ENCODE measurements at places on chromosomes 4 and X.

GRCh38 chrX:31297881-31298280, 226.0 kb upstream of the FTHL17 start:
- DNase-seq = no peak

GRCh38 chr4:148376151-148376550, 66.1 kb downstream of the NR3C2 start:
- DNase-seq = no peak

GRCh38 chr4:6925357-6925836, 15.8 kb downstream of the TBC1D14 start:
- DNase-seq = no peak

DNA sequence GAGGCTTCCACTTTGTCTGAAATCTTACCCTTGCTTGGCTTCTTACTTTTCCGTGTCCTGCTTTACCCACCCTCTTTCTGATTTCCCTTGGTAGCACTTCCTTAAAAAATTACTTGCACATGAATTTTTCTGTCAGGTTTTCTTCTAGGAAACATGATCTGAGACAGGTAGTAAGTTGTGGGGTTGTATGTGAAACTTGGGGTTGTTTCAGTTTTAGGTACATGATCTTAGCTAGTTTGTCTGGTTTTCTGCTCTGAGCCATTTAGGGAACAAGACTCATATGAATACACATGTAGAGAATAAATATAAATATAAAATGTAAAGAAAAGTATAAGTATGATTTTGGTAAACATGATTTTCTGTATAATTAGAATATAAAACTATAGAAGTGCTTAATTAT, 17.4 kb upstream of the ARMCX2 start:
- no peak for DNase-seq

DNA sequence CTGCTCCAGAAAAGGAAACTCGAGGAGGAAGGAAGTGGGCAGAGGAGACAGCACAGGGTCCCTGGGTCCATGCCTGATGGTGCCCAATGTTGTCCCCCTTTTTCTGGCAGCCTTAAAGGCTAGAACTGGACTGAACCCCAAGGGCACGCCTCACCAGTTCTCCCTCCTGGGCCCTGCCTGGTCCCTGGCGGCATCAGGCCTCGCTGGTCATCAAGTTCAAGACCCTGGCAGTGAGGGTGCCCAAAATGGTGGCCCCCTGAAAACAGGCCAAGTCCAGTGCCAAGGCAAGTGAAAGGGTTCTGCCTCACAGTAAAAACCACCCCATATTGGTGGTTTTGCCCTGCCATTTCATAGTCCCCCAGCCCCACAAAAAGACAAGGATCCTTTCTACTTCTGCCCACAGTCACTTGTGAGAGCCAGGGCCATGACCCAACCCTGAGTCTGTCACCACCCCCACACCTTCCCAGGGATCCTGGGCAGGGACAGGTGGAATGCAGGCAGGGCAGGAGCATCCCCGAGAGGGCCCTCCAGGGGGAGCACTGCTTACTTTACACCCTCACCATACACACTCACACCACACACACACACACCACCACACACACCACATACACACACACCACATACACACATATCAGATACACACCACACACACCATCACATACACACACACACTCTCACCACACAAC, 107.6 kb downstream of the DCTD start:
- DNase-seq = no peak

- DNase-seq = no peak
Observed at GRCh38 chr4:99180382-99181070, 36.4 kb upstream of the ADH4 start.

DNA sequence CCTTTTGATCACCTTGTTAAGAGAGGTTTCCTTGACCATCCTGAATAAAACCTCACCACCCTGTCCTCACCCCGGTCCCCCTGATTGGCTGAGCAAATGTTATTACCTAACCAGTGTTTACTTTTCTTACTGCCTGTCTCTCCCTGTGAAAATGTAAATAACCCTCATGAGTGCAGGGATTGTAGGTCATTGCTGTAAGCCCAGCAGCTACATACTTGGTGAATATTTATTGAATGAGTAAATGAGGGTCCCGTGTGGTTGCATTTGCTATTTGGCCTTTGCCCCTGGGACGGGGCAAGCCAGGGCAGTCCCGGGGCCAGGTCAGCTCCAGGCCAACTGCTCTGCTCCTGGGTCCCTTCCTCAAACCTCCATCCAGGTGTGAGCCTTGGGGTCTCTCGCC, 55.5 kb upstream of the CLCN4 start:
- no peak for DNase-seq

DNA sequence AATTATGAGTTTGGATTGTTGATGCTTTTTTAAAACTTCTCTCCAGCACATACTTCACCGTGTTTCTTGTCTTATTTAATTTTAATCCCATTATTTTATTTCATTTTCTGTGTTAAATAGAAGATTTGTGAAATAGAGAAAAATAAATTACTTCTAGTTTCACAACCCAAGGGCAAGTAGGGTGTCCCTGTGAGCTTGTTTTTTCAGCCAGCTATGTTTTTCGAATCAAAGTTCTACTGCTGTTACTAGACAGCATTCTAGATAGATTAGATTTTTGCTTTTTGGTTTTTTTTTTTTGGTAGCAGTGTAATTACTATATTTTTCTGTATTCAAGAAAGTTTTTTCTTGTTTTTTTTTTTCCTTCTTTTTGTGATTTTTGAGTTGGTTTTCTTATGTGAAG, 59.9 kb downstream of the RBPJ start:
- no peak for DNase-seq

GRCh38 chr4:60911127-60911526, 289.0 kb upstream of the ADGRL3 start:
- DNase-seq = no peak

DNA sequence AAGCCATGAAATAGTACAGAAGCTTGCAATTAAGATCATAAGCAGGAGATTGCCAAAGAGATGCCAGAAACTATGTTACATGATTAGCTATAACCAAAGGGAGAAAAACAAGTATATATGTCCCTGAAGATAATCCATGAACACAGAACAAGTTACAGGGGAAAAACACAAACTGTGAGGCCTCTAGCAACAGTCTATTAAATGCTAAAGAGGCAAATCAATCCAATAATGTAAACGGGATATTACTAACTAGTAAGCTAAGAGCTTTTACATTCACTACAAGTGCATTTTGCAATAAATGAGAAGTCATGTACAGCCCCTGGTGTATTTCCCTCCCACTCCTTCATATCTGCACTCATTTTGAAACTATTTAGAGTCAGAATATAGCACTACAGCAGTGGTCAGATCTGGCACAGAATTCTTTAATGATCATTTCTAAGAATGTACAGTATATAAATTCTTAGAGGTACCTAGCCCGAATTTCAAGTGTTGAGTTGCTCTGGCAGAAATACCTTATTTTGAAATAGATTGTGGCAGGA, 449.8 kb upstream of the SMIM31 start:
- no peak for DNase-seq

- no peak for DNase-seq
Observed at GRCh38 chr4:73018595-73018994, 50.9 kb downstream of the COX18 start.

- no peak for DNase-seq
Observed at GRCh38 chr4:87103691-87104187, 116.7 kb downstream of the KLHL8 start.

DNA sequence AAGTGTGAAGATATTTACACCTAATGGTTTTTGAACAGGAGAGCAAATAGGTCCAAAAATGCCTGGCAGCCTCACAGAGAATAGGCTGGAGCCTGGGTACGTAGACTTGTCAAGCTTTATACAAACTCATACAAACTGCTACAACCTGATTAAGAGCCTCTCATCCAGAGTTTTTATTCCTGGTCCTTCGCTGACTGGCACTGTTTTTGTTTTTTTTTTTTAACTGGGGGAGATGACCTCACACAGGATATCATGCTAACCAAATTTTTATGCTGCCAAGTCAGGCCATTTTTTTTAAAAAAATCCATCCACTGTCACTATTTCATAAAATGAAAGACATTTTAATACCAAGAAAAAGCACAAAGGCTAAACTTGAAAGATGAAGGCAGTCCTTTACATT, 1.9 kb downstream of the FAM114A1 start:
- DNase-seq = no peak

- DNase-seq = no peak
Observed at GRCh38 chr4:126435491-126435890, 1120.7 kb downstream of the FAT4 start.

GRCh38 chr4:15294202-15294601, 133.6 kb upstream of the C1QTNF7 start:
- DNase-seq = no peak

- DNase-seq = no peak
Observed at GRCh38 chr4:106266201-106266600, 49.8 kb downstream of the TBCK start.

Data from stimulated activated CD8-positive, alpha-beta memory T cell treated with anti-CD3 and anti-CD28 coated beads, Interleukin-7, amount 100 ng/mL, for 1 hour (primary cell).